AG10803 (cell line): ENCODE measurements at places on chromosomes 7 and 10.

DNA sequence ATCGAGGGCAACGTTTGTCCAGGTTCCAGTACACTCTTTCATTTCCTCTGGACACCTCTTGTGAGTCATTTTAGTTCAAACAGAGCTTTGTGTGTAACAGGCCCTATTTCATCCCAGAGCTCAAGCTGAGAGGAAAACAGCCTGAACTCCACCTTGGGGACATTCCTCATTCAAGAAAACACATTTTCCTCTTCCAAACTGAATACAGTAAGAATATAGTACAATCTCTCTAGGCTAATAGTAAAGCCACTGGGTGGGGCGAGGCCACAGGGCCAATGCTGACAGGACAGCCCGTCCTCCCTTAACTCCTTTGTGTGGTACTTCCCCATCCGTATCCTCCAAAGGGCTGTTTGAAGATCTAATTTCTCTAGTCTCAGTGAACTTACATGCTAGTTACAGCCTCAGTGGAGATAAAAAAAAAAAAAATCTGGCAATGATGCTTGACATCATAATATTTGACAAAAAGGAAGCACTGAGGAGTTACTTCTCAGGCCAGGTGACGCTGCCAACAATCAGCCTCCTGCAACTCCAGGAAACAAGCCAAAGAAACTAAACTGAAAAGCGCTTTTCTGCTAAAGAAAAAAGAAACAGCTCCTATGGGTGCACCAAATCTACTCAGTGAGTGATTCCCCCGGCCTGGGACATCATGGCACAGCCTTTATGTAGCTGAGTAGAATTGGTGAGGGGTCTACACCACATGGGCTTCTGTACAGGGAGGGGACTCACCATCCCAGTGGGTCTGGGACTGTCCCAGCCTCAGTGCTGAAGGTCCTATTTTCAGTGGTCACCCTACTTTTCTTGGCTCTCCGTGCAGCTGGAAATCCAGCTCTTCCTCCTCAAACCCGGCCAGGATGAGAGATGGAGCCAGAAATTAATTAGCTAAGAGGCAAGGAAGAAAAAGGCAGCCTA is 238.2 kb upstream of the NEBL start:
- no peak for DNase-seq

GRCh38 chr10:89554433-89554832 is 19.0 kb upstream of the SLC16A12 start:
- DNase-seq: no peak

- DNase-seq: no peak
Observed at GRCh38 chr7:111852081-111852480, 289.8 kb upstream of the IMMP2L start.

DNA sequence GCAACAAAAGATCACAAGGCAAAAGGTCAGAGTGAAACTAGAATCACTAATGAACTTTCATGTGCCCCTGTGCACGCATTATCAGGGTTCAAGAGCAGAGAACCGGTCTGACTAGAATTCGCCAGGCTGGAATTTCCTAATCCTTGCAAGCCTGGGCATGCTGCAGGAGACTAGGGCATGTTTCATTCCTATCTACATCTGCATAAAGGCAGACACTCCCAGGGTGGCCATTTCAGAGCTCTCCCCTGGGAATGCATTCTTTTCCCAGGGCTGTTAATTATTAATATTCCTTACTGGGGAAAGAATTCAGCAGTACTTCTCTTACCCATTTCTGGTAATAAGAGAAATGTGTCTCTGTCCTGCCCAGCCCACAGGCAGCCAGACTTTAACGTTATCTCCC is 90.5 kb downstream of the CDC14C start:
- no peak for DNase-seq

DNA sequence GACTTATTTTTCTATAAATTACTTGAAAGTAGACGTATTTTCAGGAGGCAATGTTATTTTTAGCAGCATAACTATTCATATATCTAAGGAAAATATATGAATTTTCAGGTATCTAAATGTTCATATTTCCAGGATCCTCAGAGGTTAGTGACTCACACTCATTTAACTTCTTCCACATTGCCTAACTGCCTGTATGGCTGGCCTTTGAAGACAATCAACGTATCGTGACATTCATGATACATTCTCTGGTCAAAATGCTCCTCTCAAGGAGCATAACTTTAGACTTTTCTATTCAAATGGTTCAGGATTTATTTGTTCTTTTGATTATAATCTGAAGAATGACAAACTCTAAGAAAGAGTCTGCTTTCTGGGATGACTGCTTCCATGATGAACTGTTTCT is 89.3 kb downstream of the SEMA3C start:
- DNase-seq: no peak

- DNase-seq: no peak
Observed at GRCh38 chr7:68917041-68917651, 681.1 kb upstream of the AUTS2 start.

DNA sequence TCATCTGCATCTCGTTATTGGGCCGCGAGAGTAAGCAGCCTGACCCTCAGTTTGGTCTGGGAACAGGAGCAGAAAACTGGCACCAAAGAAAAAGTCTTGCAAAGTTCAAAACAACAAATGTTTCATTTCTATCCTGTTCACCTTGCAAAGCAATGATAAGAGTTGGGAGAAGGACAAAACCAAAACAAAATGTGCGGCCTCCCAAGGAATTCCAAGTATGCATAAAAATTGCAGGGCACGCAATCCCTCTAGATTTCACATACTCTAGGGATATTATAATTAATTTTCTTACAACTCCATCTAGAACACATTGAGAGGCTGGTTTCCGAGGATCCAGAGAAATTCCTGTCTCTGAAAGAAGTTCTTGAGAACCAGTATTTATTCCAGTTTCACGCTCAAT is 20.1 kb downstream of the CHUK start:
- DNase-seq: peak; percentile 53

DNA sequence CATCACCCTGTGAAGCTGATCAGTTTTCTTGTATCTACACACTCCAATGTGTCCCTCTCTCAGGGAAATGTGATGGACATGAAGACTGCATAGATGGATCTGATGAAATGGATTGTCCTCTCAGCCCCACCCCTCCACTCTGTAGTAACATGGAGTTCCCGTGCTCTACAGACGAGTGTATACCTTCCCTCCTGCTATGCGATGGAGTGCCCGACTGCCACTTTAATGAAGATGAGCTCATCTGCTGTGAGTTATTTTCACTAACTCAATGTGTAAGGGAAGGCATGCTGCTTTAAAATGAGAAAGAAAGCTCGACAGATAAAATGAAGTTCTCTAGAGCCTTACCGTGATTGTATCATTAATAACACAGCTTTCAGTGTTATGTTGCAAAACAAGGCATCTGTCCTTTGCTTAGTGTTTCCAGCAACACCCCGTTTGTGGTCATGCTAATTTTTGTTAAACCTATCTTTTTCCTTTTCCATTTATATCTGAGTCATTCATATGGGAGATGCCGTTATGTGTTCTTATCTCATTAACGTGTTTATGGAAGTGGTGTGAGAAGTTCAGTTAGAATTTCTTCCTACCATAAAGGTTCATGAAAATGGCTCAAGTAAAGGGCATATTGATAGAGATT is 220.9 kb upstream of the PLXDC2 start:
- no peak for DNase-seq

- DNase-seq: no peak
Observed at GRCh38 chr10:46558392-46559185, 2.1 kb upstream of the GPRIN2 start.

DNA sequence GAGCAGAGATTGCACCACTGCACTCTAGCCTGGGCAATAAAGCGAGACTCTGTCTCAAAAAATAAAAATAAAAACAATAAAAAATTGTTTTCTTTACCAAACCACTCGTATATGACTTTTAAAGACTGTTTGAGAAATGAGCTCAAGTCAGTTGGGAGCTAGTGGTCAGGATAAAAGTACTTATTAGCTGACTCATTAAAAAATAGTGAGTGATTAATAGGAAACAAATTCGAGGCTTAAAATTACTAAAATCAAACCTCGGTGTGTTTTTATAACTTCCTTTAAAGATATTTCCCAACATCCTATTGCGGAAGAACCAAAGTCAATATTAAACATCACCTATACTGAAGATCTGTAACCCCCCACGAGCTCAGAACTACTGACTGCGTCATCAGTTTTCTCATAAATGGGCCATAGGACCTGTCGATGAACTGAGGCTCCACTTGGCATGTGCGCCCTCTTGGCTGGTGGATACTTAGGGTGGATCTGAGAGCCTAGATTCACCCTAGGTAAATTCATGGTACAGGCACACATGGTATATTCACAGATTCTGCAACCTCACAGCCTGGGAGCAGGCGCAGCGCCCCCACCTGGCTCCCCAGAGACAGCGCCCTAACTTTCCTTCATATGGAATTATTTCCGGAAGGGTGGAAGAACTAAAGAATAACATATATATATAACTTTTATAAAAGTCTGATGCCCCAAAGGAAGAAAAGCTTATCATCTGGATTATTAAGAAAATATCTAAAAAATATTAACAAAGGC is 9.2 kb downstream of the MKI67 start:
- no peak for DNase-seq
